Activated naive CD8-positive, alpha-beta T cell treated with anti-CD3 and anti-CD28 coated beads, Interleukin-2, amount 50 U/mL, for 16 hours (primary cell): ENCODE measurements at places on chromosomes 4 and X.

GRCh38 chrX:42020225-42020624 is 96.9 kb upstream of the CASK start:
- no peak for DNase-seq

DNA sequence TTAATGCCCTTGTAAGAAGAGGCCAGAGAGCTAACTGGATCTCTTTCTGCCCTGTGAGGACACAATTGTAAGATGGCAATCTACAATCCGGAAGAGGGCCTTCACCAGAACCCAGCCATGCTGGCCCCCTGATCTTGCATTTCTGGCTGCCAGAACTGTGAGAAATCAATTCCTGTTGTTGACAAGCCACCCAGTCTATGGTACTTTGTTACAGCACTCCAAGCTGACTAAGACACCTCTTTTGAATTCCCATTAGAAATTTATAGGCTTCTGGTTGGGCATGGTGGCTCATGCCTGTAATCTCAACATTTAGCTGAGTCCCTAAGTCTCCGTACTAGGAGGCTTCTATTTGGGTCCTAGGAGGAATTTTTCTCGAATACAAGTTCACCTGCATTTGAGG is 48.8 kb upstream of the RELL1 start:
- no peak for DNase-seq

DNA sequence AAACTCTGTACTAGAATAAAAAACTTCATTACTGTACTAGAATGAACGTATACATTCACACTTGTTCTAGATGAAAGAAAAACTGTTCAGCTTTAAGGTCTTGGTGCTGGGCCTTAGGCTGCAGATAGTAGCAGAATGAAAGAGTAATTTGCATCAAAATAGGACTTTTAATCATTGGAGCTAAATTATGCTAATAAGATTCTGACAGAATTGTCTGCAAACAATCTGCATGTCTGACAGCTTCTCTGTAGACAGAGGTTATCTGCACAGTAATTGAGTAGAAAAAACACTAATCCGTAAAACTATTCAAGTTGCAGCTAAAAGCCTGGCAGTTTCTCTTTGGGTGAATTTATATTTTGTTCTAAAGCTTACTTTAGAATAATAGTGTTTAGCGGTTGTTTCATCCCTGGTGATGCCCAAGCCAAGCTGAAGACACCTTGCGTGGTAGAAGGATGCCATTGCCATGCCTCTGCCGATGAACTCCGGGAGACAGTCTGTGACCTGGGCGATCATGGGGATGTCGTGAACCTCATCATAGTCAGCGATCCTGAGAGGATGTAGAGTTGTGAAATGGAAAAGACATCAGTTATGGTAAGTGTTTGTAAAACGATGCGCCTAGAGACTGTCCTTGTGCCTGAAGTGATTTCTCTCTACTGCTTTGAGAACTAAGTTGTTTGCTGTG is 25.3 kb downstream of the LRP2BP start:
- DNase-seq = no peak

DNA sequence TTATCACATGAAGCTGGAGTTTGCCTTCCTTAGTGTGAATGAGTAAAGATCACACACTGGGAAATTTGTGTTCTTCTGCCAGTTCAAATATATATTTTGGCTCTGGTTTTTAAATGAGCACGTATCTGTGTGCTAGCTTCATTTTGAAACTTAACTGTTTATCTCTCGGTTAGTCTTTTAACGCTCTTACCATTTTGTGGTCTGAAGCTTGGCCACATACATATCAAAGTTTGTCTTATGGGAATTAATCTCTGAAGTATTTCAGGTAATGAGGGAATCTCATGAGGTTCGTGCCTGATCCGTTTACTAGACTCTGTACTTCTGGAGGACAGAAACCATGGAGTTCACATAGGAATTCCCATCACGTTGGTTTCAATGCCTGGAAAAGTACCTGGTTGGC is 13.8 kb downstream of the ATP10D start:
- DNase-seq = no peak

DNA sequence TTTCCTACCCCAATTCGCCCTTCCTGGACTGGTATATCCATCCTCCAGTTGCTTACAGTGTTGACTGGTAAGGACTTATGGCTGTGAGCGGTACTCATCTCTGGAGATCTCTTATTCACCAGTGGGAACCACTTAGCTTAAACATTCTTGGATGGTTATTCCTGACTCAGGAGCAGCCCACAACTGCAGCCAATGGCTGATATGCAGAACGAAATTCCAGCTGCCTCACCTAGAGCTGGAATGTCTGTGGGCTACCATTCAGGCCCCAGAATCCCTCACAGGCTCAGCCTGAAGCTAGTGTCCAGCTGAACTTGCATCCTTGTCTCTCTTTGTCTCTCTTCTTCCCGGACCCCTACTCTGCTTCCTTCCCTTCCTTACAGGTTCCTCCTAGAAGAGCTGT is 138.9 kb upstream of the SMIM31 start:
- no peak for DNase-seq

- DNase-seq = no peak
These were observed 193.5 kb downstream of the PDGFC start for GRCh38 chr4:156778093-156778492.

GRCh38 chrX:150224676-150225075 is 138.4 kb upstream of the MAMLD1 start:
- DNase-seq = no peak

GRCh38 chr4:107837317-107837716 is 12.6 kb downstream of the SGMS2 start:
- no peak for DNase-seq

DNA sequence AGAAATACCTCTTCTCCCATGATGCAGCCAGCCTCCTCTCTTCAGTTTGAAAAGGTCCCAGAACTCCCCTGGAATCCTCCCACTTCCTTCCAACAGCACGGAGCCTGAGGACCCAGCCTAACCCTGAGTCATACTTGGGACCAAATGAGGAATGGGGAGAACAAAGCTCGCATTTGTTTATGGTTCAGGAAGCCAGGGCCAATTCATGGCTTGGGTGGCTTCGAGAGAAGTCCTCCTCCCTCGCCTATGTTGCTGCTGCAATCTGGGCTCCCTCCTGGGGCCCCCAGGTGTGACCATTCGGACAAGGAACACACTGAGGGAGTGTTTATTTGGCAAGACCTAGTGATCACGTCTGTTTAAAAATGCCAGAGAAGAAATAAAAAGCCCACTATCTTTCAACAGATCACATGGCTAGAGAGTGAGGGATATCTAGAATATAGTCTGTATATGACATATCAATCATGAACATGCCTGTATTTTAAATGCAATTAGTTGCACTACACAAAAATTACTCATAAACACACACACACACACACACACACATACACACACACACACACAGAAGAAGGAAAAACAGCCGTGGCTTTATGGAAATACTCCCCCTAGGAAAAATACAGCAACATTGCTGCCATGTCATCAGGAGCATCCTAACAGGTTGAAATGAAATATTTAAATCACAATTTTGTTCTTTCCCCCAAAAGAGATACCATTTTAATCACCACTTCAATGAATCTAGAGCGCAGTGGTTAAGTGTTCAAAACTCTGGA is 155.7 kb upstream of the MAP3K15 start:
- DNase-seq = no peak

GRCh38 chrX:22105231-22105630 is 73.1 kb downstream of the PHEX start:
- no peak for DNase-seq

DNA sequence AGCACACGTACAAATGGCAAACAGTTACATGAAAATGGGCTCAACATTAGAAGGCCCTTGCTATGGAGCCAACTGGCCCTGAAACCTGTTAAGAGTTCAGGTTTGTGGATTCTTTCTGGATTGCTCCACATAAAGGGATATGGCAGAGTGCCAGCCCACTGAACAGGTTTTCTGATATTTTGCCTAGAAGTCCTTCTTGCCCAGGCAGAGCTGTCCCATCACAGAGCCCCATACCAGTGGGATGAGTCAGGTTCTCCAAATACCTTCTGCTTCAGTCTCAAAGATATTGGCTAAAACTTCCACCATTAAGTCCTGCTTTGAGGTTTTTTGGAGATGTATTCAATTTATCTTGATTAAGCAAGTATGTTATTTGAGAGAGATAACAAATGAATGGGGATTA is 146.8 kb upstream of the IL1RAPL2 start:
- DNase-seq = no peak

- no peak for DNase-seq
These were observed 71.5 kb downstream of the SLC16A2 start for GRCh38 chrX:74492720-74493201.

- no peak for DNase-seq
These were observed 168.3 kb downstream of the TMA16 start for GRCh38 chr4:163662768-163663167.

GRCh38 chr4:182555997-182556418 is 312.8 kb downstream of the TENM3 start:
- no peak for DNase-seq

GRCh38 chrX:112913807-112914206 is 73.2 kb upstream of the AMOT start:
- no peak for DNase-seq

GRCh38 chr4:130419211-130419975 is 1323.4 kb downstream of the C4orf33 start:
- no peak for DNase-seq

DNA sequence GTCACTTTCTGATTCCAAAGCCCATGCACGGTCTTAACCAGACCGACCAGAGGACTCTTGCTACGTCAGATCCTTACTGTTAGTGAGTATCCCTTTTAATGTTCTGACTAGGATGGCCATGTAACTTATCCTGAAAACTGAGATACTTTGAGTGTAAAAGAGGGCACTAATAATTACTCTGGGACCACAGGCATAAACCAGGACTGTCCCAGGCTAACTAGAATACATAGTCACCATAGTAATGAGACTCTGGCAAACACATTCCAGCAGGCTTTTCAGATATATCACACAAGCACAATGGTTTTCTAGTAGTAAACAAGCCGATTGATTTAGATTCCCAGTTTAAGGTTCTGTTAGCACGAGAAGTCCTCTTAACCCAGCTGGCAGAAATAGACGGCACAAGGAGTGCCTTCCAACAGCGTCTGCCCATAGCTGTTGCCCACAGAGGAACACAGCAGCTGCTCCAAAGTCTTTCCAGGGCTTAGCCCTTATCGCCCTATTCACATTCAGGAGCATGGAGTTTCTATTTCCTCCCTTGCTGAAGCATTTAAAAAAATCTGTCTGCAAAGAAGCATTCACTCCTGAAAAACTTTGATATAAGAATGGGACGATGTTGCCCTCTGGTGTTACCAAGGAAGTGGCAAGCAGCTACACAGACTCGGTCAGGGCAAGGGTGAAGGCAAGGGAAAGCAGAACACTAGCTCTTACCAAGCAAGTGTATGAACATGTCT is 92.4 kb downstream of the CXCL13 start:
- DNase-seq = no peak

GRCh38 chr4:184409911-184410692 is 64.2 kb downstream of the IRF2 start:
- DNase-seq = no peak

DNA sequence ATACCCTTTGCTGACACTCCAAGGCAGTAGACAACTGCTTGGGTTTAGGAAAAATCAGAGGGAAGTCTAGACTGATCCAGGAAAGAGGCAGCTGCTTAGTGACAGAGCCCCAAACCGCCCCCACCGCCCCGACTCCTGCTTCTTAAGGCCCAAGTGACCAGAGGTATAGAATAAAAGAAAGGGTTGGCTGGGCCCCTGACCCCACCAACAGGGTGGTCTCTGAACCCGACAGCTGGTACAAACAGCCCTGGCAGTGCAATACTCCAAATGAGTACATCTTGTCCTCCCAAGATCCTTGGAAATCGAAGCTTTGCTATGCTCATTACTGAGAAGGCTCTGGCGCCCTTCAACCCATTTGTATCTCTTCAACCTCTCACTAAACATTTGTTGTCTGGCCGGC is 78.1 kb upstream of the PLAC1 start:
- no peak for DNase-seq

DNA sequence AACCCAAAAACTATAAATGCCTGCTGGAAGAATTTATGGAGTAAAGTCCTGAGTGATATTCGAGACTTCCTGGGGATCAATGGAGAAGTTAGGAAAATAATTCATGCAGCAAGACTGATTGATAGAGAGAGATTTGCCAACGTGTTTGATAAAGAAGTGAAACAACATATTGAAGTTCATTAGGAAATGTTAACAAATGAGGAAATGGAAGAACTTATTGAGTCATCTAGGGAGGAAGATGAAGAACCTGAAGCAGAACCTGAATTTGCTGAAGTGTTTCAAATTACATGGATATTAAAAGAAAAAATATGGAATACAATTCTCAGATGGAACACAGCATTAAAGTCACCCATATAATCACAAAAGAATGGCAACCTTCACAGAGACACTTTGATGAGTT is 39.0 kb downstream of the DDX60 start:
- DNase-seq = no peak

DNA sequence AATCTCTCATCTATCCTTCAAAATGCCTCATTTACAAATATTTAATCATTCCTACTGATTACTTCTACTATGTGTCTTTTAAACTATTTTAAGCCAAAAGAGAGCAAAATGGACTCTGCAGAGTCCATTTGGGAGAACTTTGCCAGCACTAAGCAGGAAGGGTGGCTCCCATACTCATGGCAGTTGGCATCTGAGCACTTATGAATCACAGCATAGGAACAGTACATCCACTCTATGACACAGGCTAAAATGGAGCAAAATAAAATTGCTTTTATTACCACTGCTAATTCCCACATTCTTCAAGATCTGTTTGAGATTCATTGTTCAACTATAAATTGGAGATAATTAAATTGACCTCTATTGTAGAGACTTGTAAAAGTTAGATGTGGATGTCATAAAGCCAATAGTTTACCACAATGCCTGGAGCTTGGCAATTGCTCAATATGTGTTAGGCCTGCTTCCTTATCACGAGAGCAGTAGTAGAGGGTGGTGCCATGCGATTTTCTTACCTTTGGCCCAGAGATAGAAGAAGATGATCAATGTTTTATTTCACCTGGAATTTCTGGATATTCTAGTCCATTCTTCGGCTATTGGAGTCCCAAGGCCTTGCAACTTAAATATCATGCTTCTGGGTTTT is 19.1 kb downstream of the HPGD start:
- no peak for DNase-seq

DNA sequence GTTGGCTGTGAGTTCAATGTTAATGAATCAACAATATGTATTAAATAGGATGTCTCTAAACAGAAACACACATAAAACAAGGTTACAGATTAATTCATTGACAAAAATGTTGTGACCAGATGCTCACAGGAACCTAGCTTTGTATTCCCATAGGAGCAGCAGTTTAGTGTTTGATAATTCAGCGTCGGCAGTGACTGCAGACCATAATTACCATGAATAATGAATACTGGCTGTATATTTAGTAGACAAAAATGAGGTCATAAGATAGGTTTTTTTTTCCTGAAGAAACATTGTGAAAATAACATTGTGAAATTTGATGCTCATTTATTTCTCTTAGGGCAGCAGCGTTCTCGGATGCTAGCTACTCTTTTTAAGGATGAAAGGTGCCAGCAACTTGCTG is 27.8 kb downstream of the COPS4 start:
- no peak for DNase-seq

GRCh38 chr4:161486461-161486860 is 677.3 kb downstream of the FSTL5 start:
- DNase-seq = no peak
